ENCODE measurements at places on chromosomes 1 and 21.

DNA sequence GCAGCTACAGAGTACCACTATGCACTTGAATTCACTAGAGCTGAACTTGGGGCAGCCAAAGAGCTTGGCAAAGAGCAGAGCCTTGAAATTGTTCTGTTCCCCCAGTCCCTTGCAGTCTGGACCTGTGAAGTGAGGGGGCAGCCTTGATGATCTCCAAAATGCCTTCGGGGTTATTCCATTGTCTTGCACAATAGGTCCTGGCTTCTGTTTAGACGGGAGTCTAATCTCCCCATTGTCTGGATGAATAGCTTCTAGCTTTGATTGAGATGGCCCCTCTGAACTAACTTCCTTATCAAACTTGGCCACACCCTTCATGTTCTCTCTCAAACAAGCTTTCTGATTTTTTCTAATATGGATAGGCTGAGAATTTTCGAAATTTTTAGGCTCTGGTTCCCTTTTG, 72.6 kb downstream of the PGM1 start:
- no peak for DNase-seq

DNA sequence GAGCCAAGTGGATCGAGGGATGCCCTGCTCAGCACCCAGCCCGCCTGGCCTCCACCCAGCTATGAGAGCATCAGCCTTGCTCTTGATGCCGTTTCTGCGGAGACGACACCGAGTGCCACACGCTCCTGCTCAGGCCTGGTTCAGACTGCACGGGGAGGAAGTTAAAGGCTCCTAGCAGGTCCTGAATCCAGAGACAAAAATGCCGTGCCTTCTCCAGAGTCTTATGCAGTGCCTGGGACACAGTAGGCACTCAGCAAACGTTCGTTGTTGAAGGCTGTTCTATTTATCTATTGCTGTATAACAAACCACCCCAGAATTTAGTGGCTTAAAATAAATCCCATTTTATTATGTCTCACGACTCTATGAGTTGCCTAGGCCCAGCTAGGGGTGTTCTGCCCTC, 6.8 kb upstream of the BSND start:
- no peak for DNase-seq

GRCh38 chr21:15063081-15063813, 1.6 kb downstream of the NRIP1 start:
- no peak for DNase-seq

DNA sequence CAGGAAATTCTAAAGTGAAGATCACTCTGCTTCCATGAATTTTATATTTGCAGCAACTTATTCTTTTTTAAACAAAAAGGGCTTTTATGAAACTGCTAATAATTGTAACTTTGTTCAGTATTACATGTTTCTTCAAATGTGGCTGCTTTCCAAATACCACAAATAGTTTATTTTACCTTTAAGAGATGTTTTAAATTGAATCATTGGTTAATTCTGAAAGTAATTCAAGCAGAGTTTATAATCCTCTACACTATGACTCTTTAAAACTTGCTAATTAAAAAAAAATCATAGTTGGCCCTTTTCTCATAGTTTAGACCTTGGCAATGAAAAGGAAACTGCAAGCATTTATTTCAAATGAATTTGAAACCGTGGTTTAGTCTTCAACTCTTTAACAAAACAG, 59.6 kb downstream of the SDCCAG8 start:
- DNase-seq, result no peak

DNA sequence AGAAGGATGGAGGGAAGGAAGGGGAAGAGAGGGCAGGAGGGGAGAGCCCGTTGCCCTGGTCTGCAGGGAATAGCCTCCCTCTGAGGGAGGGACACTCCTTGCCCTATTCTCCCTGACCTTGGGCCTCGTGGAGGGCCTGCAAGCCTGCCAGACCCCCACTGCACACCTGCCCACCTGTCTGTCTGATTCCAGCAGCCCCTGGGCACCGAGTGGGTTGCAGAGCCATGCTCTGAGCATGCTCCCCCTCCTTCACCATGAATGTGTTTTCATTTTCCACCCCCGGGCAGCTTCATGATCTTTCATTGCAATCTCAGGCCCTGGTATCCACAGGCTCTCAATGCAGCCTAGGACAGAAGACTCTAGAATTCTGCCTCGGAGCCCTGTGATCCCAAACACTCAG, 5.1 kb upstream of the NPHP4 start:
- DNase-seq, result no peak

- no peak for DNase-seq
These were observed 559 bp upstream of the MTARC2 start for GRCh38 chr1:220747437-220748088.

- DNase-seq, result no peak
These were observed 69.5 kb downstream of the UBE2T start for GRCh38 chr1:202272103-202272845.

GRCh38 chr1:65568285-65568684, 147.8 kb downstream of the LEPR start:
- DNase-seq, result no peak

GRCh38 chr1:150235294-150235851, 539 bp downstream of the ANP32E start:
- DNase-seq, result peak; percentile 18

DNA sequence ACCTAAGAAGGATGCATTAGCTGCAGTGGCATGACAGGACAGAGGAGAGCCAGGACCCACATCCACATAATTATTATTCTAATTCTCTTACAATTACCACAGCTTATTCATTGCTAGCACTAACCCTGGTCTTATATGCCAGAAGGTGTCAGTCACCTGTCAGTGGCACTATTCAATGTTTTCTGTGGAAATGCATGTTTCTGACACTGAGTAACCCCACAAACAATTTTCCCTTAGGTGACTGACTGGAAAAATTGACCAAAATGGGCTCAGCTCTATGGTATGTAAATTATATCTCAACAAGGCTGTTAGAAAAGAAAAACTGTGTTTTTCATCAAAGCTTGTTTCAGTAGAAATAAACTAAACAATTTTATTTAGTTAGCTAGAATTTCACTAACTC, 117.9 kb upstream of the KRTAP19-8 start:
- no peak for DNase-seq

GRCh38 chr1:85992791-85993190, 163.8 kb downstream of the COL24A1 start:
- DNase-seq, result no peak

GRCh38 chr1:24472527-24473251, 29.9 kb upstream of the RCAN3 start:
- no peak for DNase-seq
